ENCODE measurements at places on chromosomes 1 and 21.
A peak's percentile ranks its signal among the peaks of the same experiment; 100 is the strongest.

DNA sequence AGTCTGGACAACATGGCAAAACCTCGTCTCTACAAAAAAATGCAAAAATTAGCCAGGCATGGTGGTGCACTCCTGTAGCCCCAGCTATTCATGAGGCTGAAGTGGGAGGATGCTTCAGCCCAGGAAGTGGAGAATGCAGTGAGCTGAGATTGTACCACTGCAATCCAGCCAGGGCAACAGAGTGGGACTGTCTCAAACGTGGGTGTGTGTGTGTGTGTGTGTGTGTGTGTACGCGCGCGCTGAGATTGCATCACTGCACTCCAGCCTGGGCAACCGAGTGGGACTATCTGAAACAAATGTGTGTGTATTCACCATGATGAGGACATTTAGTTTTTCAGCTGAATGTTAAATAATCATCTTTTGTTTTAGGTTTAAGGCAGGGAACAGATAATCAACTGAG, 21.1 kb downstream of the USP1 start:
- no peak for DNase-seq

GRCh38 chr1:203325026-203325417, 19.7 kb downstream of the BTG2 start:
- peak; percentile 66 for DNase-seq

DNA sequence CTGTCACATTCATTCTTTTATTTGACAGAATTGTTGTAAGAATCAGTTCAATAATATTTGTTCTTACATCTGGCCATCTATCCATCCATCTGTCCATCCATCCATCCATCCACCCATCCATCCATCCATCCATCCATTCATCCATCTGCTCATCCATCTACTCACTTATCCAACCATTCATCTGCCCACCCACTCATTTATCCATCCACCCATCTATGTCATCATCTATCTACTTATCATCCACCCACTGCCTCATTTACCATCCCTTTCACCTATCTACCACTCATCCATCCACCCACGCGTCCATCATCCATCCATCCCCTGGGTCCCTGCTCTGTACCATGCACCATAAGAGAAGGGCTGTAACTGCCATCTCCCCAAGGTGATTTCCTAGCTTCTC, 134.1 kb downstream of the FOXD2 start:
- DNase-seq = no peak

DNA sequence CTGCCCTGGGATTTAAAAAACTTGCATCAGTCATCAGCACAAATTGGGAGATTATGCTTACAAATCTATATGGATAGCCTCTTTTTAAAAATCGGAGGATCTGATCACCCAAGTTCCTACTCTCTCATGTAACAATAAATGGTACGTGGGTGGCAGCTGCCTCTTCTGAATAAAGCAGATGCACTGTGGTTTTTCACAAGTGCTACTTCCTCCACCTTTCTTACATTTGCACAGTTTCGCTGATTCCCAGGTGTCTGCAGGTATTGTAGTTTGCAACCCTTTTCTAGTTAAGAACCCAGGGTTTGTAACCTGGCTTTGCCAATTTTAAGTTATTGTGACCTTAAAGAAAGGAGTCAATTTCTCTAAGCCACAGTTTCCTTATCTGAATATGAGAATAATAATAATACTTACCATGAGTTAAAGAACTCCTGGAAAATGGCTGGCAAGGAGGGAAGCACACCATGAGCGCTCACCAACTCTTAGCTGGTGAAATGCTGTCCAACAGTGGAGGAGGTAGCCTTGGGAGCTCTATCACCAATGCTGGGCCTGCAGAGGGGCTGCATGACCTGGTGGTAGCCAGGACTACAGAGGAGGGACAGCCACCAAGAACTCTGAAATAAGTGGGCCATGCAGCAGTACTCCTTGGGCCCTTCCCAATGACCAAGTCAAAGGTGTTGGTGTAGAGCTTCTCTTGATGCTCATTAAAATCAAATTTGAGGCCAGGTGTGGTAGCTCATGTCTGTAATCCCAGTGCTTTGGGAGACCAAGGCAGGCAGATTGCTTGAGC, 30.2 kb upstream of the KCNA2 start:
- peak; percentile 58 for DNase-seq

DNA sequence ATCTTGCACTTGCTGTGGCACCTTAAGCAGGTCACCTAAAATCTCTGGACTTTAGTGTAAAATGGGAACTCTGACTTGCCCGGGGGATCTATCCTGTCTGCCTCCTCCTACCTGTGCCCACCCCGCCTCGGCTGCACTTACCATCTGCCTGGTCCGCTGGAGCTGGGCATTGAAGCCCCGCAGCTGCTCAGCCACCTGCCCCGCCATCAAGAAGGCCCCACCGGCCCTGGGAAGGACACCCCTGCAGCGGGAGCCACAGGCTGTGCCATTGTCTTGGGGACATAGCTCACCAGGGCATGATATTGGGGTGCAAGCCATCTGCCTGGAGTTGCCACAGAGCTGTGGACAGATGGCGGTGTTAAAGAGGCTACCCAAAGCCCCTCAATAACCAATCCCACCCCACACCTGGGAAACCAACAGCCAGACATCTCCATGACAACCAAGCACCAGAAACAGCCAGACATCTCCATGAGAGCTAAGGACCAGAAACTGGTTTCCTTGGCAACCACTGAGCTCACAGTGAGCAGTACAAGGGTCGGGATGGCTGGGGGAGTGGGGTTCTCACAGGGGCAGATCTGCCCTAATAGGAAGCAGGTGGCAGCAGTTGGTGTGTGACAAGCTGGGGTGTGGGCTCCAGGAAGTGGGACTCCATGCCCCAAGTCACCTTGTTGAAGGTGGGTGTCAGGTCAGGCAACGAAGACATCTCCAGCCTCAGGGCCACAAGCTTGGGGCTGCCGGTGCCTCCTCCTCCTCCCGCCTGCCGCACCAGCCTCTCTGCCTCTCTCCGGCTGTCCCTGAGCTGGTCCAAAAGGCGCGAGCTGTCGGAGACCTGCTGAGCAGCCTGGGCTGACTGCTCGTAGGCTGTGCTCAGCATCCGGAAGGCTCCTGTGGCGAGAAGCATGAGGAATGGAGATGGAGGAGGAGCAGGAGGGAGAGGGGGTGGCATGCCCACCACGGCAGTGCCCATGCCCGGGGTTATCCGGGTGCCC, 29.1 kb downstream of the LAMB3 start:
- no peak for DNase-seq
